SK-MEL-5 (cell line): ENCODE measurements at places on chromosomes 6 and 20. TPM values are rescaled to one million over a fixed set of nuclear protein-coding genes. Genes with fewer than 3 reads are reported as not detected.

GRCh38 chr6:113190170-113190569, 667.0 kb upstream of the MARCKS start:
- DNase-seq, result peak; percentile 4

DNA sequence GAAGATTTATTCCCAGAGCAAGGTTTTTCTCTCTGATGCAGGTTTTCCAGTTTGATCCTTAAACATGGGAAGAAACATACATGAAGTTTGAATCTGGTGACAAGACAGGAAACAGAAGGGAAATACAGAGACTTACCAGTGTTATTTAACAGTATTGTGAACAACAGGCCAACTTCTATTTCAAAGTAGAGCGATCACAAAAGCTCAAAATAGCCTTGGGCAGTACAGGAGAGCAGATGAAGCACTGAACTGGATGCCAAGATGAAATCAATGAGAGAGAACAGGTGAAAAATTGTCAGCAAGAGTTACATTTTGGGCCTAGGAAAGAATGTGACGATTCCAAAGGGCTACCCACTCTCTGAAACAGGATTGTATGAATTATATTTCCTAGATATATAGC, 114.8 kb upstream of the PTPRK start:
- no peak for DNase-seq

GRCh38 chr20:33787253-33787891, 23.8 kb upstream of the CHMP4B start:
- no peak for DNase-seq

SLC22A1 gene
- 0.13 and 0.95 TPM in 2 replicates for total RNA-seq

PPT2 gene
- 73.5 and 109 TPM in 2 replicates for total RNA-seq

MOCS3 gene
- total RNA-seq, result 11.7 and 13.9 TPM in 2 replicates

TPBG gene
- total RNA-seq, result 5.8 and 7.8 TPM in 2 replicates

SLC32A1 gene
- total RNA-seq, result not detected in 2 replicates

DNA sequence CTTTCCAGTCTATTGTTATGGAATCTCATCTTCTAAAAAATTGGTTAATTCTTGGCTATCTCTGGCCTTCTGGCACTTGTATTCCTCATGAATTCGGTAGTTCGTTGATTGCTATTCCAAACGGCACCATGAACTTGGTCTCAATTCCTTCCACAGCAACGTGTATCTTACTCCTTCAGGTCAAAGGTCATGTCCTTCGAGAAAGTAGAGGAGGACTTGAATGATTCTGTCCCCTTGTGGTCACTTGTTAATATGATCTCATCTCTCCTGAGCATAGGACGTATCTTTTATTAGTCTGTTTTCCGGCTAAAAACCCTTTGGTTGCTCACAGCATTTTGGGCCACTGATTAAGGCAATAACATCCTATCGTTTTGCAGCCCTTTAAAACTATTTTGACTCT, 9.4 kb downstream of the TLDC2 start:
- DNase-seq, result peak; percentile 54

DNA sequence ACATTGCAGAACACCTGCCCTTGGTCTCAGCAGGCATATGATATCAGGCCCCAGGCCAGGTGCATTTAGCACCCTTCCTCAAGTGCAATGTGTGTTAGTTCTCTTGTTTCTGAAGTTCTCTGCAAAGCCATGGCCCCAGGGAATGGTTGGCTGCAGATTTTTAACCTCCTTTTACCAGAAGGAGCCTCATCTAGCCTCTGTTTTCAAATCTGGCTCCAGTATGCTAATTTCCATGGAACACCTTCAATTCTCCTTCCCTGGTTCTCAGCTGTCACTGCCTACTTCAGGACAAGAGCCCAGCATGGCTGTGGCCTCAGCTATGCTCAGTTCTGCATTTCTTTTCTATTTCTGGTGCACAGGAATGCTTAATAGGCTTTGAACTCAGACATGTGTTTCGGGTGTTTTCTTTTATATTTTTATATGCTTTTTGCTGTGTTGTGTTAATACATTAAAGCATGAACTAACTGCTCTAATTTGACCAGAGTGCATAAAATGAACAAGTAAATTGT, 51.6 kb upstream of the OGFRL1 start:
- DNase-seq, result no peak

DNA sequence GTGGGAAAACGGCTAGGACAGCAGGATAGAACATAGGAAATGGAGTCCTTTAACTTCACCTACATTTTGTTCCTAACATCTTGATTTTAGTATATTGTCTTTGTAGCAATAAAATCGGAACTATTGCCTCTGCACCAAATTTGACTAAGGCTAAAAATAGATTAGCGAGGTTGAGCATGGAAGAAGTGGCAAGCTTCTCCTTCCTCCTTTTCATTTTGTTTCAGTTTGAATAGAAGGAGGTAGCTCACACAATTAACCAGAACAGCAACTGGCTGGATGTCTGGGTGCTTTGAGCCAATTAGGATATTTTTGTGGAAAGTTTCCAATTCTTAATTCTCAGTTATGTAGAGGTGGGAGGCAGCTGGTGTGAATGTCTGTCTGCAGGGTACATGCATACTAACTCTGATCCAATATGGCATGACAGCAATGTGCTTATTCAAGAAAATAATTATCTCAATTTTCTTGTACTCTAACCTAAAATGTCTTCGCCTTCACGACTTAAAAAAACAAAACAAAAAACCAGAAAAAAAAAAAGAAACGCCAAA, 3.1 kb upstream of the HECA start:
- no peak for DNase-seq

CCM2L gene
- total RNA-seq, result 0.08 and 0.16 TPM in 2 replicates

DNA sequence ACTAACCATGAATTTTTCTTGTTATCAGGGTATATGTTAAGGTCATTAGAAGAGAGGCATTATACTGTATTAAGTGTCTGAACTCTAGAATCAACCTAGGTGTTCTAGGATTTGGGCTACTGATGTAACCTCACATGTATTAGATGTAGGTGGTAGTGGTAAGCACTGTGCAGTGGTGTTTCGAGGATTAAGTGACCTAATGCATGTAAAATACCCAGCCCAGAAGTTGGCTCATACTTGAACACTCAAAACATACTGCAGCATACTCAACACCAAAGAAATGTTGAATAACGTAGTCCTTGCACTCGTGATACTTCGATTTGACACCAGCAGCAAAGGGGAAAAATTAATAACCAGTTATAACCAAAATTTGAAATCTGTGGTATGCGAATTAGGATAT, 48.7 kb downstream of the QKI start:
- DNase-seq, result no peak

DNA sequence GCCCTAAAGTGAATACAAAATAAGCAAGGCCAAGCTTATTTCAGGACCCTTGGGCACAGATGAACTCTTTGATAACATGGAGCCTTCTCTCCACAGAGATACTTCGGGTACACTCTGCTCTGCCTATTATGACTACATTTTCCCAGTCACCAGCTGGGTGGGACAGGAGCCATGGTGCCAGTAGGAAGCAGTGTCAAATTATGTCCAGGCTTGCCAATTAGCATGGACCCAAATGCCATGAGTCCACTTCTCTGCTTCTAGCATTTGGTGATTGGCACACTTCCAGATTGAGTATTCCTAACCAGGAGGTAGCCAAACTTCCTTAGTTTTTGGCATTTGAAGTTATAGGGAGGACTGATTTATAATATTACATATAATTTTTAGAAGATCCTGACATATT, 513.8 kb upstream of the HTR1E start:
- DNase-seq, result no peak

DNA sequence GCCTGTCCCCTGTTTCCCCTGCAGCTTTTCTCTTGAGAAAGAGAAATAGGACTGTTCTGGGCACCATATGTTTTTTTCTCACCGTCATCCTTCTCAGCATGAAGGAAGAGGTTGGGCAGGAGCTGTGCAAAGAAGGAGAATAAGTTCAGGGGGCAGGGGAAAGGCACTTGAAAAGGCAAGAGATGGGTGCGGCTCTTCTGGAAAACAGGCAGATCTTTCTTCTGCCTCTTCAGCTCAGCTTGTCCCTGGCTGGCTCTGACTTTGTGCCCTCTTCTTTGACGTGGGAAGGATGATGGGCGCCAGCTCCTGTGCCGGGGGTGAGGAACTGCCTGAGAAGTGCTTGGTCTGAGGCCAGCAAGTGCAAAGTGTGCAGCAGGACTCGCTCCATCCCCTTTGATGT, 206.5 kb downstream of the DOK5 start:
- DNase-seq, result no peak

PAK5 gene
- not detected in 2 replicates for total RNA-seq

- DNase-seq, result no peak
These were observed 52.4 kb upstream of the SPDEF start for GRCh38 chr6:34608321-34609091.

- DNase-seq, result no peak
These were observed 67.6 kb downstream of the PHIP start for GRCh38 chr6:79010422-79010821.

GRCh38 chr20:42183147-42183546, 565.0 kb upstream of the CHD6 start:
- no peak for DNase-seq

FAM217A gene
- not detected in 2 replicates for total RNA-seq

OVOL2 gene
- total RNA-seq, result not detected in 2 replicates

ZC3H12D gene
- 0.13 TPM in 1 of 2 replicates, not detected in the other for total RNA-seq

GRCh38 chr20:24978513-24978912, 14.0 kb downstream of the APMAP start:
- no peak for DNase-seq

DNA sequence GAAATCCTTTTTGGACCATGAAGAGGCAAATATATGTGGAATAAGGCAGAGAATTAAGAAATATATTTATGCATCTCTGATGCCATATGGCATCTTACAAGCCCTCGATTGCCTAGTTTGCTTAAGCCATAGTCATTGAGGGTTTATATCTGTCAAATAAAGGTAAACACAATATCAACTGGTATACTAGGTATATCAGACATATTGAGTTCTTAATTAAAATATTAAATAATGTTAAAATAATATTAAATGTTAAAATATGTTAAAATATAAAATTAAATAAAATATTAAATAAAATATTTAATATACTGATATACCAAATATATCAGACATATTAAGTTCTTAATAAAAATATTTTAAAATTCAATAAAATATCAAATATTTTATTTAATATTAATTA, 567.4 kb upstream of the PTCHD4 start:
- no peak for DNase-seq

- DNase-seq, result no peak
These were observed 27.8 kb upstream of the KIF16B start for GRCh38 chr20:16601047-16601446.

RCAN2 gene
- total RNA-seq, result 0.11 TPM in 1 of 2 replicates, not detected in the other

GRCh38 chr6:136651982-136652381, 101.8 kb upstream of the MAP7 start:
- no peak for DNase-seq

TMC2 gene
- not detected in 2 replicates for total RNA-seq

- no peak for DNase-seq
These were observed 219.0 kb downstream of the ERMARD start for GRCh38 chr6:169970306-169970988.

DNA sequence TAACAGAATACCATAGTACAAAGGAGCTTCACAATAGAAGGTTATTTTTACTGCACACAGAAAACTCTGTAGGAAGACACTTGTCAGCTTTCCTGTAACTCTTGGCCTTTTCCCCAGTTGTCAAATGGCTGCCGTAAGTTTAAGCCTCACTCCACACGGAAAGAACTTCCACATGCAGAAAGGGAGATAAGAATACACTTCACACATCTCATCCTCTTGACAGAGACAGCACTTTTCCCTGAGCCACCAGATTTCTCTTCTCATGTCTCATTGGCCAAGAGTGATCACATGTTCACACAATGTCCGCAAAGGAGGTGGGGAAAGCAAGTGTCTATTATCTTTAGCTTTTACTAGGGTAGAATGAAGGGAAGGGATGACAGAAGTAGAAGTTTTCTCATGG, 540.7 kb downstream of the HAO1 start:
- peak; percentile 20 for DNase-seq

LRRC73 gene
- total RNA-seq, result 0.42 and 0.64 TPM in 2 replicates

DNA sequence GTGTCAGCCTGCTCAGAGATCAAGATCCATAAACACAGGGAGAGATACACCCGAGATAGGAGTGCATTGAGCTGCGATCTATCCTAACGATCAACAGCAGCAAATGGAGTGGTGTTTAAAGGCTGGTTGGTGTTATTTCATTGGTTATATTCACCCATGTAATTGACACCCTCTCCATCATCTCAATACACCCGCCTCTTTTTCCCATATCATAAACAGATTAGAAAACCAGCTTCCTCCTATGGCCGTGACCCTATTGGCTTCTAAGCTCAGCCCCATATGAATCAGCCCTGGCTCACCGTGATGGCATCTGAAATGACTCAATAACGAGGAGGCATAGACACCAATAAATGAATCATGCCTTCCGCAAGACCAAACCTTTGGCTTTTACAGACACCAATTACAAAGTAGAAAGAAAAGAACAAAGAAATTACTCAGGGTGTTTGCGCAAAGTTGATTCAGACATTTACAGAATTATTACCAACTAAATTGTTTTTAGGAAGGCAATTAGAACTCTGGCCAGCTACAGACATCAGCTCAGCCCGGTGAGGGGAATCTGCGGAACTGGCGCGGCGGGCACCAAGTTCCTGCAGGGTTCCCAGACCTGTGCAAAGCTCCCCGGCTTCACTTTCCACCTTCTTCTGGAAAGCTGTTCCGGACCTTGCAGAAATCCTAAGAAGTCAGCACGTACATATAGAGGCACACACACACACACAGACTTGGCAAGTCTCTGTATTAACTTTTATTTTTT, 11.5 kb downstream of the PMEPA1 start:
- DNase-seq, result peak; percentile 43

DNA sequence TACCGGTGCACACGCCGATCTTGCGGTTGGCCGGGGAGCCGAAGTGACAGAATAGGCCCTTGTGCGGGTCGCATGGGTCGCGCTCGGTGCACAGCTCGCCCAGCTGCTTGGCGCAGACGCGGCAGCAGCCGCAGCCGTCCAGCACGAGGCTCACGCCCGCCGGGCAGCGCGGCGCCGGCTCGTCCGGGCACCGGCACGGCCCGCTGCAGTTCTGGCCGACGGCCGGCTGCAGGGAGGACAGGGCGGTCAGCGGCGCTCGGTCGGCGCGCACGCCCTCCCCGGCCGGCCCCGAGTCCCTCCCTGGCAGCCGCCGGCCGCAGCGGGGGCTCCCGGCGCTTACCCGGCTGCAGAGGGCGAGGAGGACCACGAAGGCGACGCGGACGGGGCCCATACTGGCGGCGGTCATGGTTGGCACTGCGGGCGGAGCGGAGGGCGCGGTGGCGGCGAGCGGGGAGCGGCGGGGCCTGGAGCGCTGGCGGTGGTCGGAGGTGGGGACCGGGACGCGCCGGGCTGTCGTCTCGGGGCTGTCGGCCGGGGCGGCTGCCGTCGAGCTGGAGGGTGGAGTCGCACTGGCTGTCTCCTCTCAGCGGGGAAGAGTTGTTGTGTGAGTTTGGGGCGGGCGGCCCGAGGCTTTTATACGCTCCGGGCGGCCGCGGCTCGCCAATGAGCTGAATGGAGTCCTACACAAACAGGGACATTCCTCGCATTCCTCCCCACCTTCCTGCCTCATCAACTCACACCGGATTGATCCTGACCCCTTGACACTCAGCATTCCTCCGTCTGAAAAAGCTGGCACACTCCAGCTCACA, at the start of gene CCN2:
Gene CCN2, minus strand, starts transcription at position 606 of the 809 bp plus-strand sequence. Its CDS starts 200 bp downstream, at position 406.
- peak; percentile 75 for DNase-seq

- DNase-seq, result no peak
These were observed 59.6 kb downstream of the OLIG3 start for GRCh38 chr6:137434640-137435039.

- no peak for DNase-seq
These were observed 22.1 kb upstream of the POM121L2 start for GRCh38 chr6:27334141-27334540.

EFCAB8 gene
- not detected in 2 replicates for total RNA-seq

DEFB113 gene
- total RNA-seq, result not detected in 2 replicates

- no peak for DNase-seq
These were observed 6.3 kb downstream of the EBF4 start for GRCh38 chr20:2698912-2699311.

GRCh38 chr6:139569566-139569965, 195.1 kb upstream of the CITED2 start:
- no peak for DNase-seq
